ENCODE measurements at places on chromosomes 5 and 9.

DNA sequence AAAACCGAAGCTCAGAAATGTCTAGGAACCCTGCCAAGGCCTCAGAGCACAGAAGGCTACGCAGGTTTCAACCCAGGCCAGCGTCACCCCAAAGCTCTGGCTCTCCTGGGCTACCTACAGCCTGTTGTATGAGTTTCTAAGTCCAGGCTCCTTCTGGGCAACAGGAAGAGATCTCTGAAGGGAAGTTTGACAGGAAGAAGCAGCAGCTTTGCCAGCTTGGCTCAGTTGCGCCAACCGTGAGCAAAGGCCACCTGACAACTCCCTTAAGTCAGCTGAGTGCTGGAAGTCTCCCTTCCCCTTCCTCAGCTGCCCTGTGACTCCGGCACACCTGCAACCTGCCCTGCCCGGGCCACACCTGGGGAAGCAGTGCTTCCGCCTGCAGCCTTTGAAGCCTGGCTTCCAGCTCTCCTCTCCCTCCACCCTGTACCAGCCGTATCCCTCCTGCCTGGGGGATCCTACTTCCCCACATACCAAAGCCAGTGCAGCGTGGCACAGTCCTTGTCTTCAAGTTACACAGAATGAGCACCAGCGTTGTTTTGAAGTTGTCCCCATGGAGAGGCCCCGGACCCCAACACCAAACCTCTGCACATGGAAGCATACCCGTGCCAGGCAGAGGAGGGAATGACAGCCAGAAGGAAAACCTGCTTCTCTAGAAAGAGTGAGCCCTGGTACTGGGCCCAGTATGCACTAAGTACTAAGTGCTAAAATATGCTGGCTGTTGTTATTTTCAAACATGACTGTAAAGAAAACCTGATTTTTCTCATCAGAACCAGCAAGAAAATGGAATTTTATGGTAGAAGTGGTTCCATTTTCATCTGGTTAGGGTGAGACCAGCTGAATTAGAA lies 36.5 kb downstream of the SHB start:
- no peak for DNase-seq

DNA sequence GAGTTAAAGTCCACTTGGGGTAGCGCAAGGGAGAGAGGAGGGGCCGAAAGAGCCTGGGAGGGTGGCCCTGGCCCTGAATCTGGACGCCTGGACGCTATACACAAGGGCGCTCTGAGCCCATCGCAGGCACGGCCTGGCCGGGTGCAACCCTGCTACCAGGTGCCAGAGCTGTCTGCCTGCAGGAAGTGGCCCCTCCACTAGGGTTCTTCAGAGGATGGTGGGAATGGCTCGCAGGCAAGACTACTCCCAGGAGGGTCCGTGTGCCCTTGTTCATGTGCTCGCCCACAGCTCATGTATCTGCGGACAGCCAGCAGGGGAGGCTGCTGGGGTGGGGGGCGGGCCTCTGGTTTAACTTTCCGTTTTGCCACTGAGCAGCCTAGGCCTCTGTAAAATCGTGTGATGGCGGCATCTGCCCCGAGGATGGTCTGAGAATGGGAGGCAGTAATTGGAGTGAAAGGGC lies 1.4 kb upstream of the NKD2 start:
- no peak for DNase-seq

DNA sequence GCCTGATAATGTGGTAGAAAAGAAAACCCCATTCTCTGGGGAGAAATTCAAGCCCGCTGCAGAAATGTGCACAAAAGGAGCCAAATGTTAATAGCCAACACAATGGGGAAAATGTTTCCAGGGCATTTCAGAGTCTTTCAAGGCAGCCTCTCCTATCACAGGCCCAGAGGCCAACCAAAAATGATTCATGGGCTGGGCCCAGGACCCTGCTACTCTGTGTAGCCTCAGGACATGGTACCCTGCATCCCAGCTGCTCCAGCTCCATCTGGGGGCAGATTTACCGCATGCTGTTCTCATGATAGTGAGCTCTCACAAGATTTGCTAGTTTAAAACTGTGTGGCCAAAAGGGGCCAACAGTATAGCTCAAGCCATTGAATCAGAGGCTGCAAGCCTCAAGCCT lies 41.1 kb downstream of the RAPGEF6 start:
- no peak for DNase-seq

DNA sequence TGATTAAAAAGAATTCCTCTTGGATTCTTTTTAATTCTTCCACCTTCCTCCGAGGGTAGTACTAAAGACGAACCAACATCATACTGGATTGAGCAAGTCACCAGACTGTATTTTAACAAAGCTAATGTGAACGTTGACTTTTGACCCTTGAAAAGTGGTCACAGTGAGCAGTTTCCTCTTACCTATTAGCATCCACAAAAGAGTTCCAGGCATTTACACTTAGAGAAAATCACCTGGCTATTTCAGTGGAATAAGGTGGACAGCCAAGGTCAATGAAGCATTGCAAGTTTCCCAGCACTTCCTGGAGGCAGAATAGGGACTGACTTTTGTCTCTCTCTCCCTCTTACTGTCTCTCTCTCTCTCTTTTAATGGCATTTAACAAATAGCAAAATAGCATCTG lies 145.1 kb upstream of the DAB2 start:
- DNase-seq: no peak

- no peak for DNase-seq
Observed at GRCh38 chr5:173301695-173302545, 26.3 kb downstream of the STC2 start.

GRCh38 chr5:125295405-125295872 lies 549.0 kb upstream of the ZNF608 start:
- no peak for DNase-seq

- no peak for DNase-seq
Observed at GRCh38 chr5:130964231-130965202, 200.5 kb downstream of the HINT1 start.

GRCh38 chr5:76537073-76537543 lies 86.1 kb downstream of the F2RL2 start:
- no peak for DNase-seq

DNA sequence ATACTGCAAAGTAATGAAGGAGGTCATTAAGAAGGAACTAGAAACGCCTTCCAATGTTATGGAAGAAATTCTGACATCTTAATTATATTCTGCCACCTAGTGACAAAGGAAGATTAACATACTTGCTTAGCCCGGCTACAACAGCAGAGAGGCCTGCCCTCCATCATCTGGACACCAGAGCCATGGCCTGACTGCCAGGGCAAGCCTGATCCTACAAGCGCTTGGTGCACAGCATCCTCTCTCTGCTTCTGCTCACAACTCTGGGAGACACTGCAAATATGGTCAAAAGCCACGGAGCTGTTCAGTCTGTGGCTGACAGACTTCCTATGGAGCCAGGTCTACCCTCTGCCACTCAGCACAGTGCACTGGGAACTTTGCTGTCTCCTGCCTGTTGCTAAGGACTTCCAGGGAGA lies 87.3 kb upstream of the SLC44A1 start:
- no peak for DNase-seq

DNA sequence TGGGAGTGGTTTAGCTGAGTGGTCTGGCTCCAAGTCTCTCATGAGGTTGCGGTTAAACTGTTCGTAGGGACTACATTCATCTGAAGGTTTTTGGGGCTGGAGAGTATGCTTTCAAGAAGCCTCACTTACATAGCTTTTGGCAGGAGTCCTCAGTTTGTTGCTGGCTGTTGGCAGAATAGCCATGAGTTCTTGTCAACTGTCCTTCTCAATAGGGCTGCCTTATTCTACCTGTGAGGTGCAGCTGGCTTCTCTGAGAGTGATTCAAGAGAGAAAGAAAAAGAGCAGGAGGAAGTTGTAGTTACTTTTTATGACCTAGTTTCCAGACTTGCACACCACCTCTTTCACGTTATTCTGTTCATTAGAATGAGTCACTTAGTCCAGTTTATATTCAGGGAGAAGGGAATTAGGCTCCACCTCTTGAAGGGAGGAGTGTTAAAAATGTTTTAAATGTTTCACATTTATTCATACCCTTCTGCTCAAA lies 33.2 kb downstream of the YTHDC2 start:
- no peak for DNase-seq

DNA sequence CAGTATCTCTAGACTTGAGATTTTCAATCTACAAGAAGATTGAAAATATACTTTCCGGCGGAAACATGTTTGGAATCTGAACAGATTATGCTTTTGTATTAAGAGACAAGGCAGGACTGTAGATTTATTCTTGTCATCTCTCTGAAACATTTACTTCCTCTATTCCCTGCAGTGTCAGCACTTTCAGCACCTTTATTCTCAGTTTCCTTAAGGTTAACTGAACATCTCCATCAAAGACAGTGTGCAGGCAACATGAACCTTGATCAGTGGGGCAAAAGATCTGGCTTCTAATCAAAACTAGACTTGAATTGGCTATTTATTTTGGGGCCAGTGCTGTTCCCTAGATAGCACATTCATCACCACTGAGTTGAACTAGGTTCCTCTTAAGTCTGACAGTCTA lies 129.9 kb upstream of the HCN1 start:
- DNase-seq: no peak

DNA sequence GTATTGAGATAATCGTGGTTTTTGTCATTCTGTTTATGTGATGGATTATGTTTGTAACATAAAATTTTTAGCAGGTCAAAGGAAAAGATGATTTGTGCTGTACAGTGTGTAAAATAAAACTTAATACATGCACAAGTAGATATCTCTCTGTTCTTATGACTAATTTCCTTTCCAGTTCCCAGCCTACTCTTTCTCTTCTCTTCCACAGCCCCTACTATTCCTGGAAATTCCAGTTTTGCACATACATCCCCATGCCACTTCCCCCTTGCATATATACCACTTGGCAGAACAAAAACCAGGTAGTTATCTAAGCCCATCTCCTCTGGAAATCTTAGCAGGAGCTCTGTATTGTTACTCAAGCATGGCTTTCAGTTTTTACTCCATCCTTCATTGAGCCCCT lies 20.2 kb downstream of the TEK start:
- no peak for DNase-seq

DNA sequence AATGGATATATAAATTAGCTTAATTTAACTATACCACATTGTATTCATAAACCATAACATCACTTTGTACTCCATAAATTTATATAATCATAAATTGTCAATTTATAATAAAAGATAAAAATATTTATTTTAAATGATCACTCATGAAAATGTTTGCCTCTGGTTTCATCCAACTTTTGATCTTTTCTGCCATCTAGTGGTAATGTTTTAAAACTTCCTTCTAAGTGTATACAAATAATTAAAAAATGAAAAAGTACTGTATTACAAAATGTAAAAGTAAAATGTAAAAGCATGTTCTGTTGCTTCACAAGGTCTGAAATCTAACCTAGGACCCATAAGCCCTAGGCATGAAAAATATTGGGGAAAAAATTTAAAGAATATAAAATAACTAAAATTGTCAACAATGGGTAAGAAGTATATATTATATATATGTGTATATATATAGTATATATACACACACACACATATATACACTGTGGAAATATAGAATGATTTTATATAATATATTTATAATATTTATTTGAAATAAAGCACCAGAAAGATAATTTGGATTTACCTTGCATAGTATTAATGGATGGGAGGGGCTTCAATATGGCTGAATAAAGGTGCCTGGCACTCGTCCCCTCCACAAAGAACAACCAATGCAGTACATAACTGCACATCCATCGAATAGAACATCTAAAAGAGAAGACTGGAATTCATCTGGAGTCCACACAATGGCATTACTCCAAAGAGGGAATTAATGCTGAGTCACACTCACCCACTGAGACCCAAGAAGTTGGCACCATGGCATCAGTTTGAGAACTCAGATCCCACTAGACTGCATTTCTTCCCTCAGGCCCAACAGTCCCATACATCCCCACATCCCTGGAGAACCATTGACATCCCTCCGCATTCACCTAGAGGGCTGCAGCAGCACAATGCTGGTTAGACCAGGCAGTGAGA lies 32.5 kb downstream of the ANXA1 start:
- no peak for DNase-seq

DNA sequence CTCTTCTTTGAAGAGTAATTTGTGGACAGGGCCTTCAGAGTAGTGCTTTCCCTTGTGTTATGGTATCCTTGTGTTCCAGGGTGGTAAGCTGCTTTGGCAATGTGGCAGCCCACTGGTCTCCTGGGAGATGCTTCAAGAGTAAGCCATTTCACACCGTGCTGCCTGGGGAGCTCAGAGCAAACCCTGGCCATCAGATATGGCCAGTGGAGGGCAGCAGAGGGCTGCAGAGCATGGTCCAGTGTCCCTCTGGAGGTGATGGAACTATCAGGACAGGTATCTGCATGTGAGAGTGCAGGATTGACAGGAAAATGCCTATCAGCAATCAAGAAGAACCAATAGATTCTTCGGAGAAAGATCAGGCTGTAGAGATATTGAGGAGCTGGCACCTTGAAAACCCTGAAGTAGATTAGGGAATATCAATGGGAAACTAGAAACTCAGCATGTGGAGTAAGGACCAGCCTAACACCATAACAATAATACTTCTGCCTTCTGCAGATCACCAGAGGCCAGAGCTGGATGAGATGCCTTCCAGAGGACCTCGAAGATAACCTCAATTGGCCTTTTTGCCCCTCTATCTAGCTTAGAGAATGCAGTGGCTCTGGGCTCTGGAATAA lies 90.8 kb downstream of the PLPPR1 start:
- no peak for DNase-seq

- DNase-seq: no peak
Observed at GRCh38 chr5:3595006-3595961, at the start of gene IRX1. TSS of gene IRX1 (plus strand) at chr5:3595832. CDS start at chr5:3596106, 274 bp downstream.

GRCh38 chr9:15286161-15286821 lies 20.7 kb downstream of the TTC39B start:
- DNase-seq: no peak

GRCh38 chr5:9567039-9567438 lies 21.2 kb upstream of the SEMA5A start:
- DNase-seq: no peak

DNA sequence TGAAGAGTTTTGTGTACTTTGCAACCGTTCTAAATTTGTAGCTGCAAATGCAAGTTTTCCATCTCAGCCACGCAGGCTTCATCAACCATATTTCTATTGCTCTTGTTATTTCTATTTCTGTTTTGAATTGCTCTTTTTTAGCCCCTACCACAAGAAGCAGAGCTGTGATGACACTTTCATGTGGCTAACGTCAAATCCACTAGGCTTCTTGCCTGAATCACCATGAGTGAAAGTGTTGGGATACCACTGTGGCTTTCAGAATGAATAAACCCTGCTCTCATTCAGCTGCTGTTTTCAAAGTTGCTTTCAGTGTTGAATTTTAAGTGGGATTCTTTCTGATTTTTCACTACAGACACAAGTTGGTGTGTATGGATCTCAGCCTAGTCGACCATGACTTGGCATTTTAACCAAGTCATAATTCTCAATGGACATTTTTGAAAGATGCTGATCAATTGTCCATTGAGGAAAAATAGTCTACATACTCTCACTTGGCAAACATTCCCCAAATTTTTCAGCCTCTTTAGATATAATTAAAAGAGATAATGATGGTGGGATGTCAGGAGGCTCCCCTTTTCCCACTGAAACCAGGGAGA lies 41.0 kb upstream of the MTAP start:
- no peak for DNase-seq

- no peak for DNase-seq
Observed at GRCh38 chr5:141077826-141078225, 16.6 kb upstream of the PCDHB2 start.
